ENCODE measurements at places on chromosomes 4 and X. TPM values are rescaled to one million over a fixed set of nuclear protein-coding genes. Genes with fewer than 3 reads are reported as not detected.
A peak's percentile ranks its signal among the peaks of the same experiment; 100 is the strongest.

Gene CYBB
- 0.24 TPM for total RNA-seq

GRCh38 chr4:70754990-70755688, 33.4 kb downstream of the RUFY3 start:
- H3K36me3 ChIP-seq: no peaks in the 10 kb centered on the region
- no peaks in the 10 kb centered on the region for H3K27me3 ChIP-seq
- no peak overlapping the region for H3K27ac ChIP-seq

Gene XIAP
- 71.0 TPM for total RNA-seq

- no peak overlapping the region for H3K4me3 ChIP-seq
- no peaks in the 10 kb centered on the region for H3K36me3 ChIP-seq
- H3K27ac ChIP-seq: peak overlapping the region; percentile 99
- H3K27me3 ChIP-seq: no peaks in the 10 kb centered on the region
These were observed 392.2 kb upstream of the ZFP42 start for GRCh38 chr4:187603093-187604025.

DNA sequence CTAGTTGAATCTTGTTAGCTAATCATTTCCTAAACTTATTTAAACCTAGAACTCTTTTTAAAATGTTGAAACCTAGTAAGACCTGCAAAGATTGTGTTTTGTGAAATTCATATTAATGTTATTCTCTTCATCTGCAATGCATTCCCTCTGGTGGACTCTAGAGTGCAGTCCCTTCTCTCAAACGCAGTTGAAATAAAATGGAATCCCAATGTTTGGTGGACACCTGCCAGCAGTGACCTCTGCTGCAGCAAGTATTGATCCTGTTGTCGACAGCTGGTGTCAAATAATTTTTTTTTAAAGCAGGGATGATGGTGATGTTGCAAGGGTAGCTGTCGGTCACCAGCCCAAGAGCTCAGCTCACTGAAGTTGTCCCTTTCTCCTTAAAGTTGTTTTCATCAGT, 492.0 kb downstream of the ZIC3 start:
- no peaks in the 10 kb centered on the region for H3K36me3 ChIP-seq
- H3K27me3 ChIP-seq: no peaks in the 10 kb centered on the region
- H3K4me3 ChIP-seq: no peak overlapping the region
- no peak for DNase-seq
- H3K27ac ChIP-seq: no peak overlapping the region
- peaks cover 40% of the 10 kb centered on the region for H3K4me1 ChIP-seq

Data from SJSA1 (cell line).